Endodermal cell (in vitro differentiated cells): ENCODE measurements at places on chromosomes 1 and 21. TPM values are rescaled to one million over a fixed set of nuclear protein-coding genes. Genes with fewer than 3 reads are reported as not detected.

DNA sequence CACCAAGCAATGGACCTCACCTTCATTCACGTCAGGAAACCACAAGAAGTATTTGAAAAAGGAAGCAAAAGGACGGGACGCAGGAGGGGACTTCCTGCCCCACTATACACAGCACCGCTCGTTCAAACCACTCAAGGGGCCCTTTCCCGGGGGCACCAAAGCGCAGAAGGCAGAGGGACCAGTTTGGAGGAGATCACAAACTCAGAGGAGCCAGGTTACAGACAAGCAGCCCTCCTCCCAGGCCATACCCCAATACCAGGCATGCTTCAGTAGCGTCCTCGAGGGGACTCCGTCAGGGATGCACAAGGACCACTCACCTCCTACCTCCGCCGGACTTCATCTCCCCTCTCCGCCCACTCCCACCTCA, 685 bp downstream of the CRTC2 start:
- DNase-seq = no peak

DNA sequence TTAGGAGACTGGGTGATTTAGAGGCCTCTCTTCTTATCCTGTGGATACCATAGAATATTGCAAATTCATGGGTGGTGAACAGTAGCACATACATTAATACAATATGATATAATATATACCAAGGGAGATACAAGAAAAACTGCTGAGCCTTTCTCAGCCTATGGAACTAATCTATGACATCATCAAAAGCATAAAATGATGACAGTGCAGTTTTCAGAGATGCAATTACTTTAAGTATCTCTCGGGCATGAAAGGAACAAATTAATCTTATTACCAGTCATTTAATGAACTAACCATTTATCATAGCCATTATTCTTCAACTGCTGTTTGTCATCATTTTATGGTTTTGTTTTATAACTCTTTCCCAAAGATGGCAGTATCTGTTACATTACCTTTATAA, 3.5 kb downstream of the CHODL start:
- DNase-seq = no peak

DNA sequence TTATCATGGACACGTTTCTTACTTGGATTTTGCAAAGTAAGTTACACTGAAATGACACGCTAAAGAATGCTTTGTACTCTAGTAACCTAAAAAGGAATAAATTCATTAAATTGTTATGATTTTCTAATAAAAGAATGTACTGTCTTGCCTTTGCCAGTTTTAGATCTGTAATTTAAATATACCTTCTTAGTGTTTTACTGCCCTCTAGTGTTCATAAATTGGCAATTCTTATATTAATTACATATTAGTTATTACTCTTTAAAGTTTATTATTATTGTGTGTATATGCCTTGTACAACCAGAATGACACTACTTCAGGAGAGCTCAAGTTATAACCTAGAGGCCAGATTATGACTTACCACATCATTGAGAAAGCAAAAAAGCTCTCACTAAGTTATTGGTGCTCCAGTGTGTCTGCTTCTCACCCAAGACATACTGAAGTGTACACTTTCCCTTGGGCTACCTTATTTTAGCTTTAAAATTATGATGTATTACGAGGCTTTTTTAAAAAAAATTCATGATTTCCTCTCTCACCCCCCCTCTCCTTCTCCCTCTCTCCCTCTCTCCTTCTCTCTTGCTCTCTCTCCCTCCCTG, 169.9 kb downstream of the HS2ST1 start:
- no peak for DNase-seq

GRCh38 chr21:44375281-44375651, 21.8 kb downstream of the TRPM2 start:
- DNase-seq = peak; percentile 23

- DNase-seq = no peak
These were observed 77.0 kb downstream of the SKI start for GRCh38 chr1:2304921-2305681.

- DNase-seq = peak; percentile 91
These were observed 2.9 kb downstream of the ARF1 start for GRCh38 chr1:228085287-228085951.

The ERG gene
- 0.34 TPM in 1 of 2 replicates, not detected in the other for total RNA-seq

The C1orf74 gene
- total RNA-seq = 2.8 to 5.4 TPM (median 5.0 TPM) in 3 replicates

The VWA5B1 gene
- total RNA-seq = 0.09 TPM in 1 of 3 replicates, not detected in the others

The HAO2 gene
- not detected in 2 replicates for total RNA-seq

The KLHDC9 gene
- 15.2 to 33.4 TPM (median 25.4 TPM) in 3 replicates for total RNA-seq

DNA sequence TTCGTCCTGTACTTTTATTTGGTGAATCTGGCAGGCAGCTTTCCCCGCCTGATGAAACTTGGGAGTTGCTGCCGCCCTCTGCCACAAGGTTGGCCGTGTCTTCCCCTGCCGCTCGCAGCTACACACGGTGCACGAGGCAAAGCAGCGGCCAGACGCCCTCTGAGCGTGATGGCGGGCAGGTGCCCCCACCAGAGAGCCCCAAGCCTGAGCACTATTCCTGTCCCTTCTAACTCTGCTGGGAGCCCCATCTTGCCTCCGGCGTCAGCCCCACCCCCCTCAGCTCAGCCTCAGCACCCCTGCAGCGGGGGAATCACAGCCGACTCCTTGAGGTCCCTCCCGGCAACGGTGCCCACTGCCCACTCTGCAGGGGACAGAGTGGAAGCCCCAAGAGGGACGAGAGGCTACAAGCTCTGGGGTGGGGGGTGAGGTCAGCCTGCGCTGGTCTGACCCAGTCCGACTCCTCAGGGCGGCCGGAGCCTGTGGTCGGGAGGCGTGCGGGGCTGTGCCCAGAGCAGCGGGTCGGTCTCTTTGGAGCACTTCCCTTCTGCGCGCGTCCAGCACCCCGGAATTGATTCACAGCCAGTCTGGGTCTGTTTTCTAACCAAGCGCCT, 41.3 kb downstream of the RIPK4 start:
- DNase-seq = peak; percentile 57

GRCh38 chr1:109299558-109300343, 7.1 kb downstream of the MYBPHL start:
- no peak for DNase-seq

GRCh38 chr1:93605812-93606512, 75.7 kb downstream of the BCAR3 start:
- DNase-seq = peak; percentile 6
